ENCODE measurements at places on chromosomes 2 and 18.

- DNase-seq, result peak; percentile 6
These were observed 466.0 kb downstream of the NYAP2 start for GRCh38 chr2:225865468-225865867.

- DNase-seq, result no peak
These were observed 99.4 kb downstream of the TMEM17 start for GRCh38 chr2:62406573-62407043.

DNA sequence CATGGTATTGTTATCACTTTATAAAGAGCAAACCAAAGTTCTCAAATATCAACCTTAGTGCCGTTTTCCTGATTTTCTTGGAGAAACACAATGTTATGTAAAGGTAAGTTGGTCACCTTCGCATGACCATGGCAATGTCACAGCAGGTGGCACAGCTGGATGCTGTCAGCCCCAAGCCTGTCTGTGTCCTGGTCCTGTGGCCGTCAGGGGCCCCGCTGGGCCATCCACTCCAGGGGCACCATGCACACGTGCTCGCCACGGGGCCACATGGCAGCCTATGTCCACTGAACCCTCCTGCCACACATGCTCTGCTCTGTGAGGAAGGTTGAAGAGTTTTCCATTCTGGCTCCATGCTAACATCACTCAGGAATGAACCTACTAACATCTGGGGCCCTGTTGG is 85.9 kb downstream of the EIPR1 start:
- DNase-seq, result no peak

DNA sequence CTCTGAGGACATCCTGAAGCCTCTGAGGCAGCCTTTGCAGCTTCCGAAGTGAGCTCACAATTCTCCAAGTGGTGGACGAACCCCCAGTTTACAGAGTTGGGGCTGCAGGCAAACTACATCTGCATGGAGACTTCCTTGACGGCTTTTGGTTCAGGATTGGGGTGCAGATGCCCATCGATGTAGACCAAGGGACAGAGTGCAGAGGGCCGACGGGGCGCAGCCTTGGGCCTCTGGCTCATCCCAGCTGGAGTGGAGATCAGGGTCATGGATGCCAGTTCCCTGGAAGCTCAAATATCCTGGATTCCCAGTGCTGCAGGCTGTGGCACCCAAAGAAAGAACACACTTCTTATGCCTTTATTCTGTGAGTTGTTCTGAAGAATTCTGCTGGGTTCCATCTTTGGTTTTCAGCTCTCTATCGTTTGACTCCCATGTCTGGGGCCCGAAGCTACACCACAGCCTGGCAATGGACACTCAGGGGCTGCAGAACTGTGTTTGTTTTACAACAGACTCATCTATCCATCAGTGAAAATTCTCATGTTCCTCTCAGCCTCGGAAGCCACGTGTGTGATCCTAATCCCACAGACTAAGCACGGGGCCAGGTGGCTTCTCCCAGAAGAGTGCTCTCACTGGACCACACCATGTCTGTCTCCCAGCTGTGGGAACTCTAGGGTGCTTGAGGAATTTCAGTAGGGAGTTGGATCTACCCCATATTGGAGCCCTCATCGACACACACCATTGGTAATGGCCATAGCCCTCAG is 414.1 kb upstream of the MYT1L start:
- DNase-seq, result no peak

DNA sequence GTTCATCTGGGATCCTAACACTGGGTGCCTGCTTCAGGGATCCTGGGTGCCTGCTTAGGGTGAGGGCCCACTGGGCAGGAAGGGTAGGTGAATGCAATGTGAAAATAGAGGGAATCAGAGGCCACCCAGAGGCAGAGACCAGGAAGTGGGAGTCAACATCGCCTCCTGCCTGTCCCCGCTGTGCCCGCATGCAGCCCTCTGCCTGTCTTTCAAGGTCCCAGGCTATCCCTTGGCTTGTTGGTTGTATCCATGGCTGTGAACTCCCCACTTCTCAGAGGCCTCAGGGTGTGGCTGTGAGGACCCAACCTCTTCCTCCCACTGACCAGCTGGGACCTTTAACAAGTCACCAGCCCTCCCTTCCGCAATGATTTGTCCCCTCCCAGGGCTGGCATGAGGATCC is 26.5 kb downstream of the PSD4 start:
- DNase-seq, result no peak

DNA sequence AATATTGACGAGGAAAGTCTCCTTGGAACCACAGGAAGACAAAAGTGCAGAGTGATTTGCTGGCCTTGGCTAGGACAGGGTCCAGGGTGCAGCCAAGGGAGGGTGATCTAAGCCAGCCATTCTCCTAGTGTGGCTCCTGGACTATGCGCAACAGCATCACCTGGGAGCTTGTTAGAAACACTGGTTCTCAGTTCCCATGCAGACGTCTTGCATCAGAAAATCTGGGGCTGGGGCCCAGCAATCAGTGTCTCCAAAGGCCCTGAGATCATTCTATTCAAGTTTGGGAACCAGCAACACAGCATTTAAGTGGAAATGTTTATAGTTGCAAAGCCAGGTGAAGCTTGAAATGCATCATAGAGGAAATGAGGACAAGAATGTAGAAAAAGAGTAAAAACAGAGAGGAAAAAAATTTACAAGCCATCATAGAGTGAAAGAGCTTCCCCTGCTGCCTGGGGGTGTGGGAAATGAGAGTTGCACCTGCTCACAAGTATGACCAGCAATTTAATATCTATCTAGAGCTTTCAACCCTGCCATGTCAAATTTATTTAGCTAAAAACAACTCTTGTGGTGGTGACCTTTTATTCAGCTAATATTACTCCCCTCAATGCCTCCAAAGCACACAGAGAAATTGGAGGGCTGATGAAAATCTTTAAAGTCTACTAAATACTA is 54.4 kb upstream of the SEC11C start:
- no peak for DNase-seq

DNA sequence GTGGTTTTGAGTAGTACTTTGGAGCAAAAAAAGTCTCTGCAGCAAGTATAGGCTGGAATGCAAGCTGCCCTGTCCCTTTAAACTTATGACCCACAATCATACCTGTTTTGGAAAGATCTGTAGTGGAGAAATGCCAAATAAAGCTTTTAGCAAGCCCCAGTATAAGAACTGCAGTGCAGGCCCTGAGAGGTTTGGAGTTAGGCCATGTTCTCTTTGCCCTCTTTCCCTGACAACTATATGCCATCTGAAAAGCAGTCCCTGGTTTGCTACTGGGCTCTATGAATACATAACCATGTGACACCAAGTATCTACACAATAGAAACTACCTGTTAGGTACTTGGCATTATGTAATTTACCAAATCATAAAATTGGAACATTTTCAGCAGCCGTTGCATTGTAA is 267.4 kb upstream of the HNMT start:
- DNase-seq, result no peak

DNA sequence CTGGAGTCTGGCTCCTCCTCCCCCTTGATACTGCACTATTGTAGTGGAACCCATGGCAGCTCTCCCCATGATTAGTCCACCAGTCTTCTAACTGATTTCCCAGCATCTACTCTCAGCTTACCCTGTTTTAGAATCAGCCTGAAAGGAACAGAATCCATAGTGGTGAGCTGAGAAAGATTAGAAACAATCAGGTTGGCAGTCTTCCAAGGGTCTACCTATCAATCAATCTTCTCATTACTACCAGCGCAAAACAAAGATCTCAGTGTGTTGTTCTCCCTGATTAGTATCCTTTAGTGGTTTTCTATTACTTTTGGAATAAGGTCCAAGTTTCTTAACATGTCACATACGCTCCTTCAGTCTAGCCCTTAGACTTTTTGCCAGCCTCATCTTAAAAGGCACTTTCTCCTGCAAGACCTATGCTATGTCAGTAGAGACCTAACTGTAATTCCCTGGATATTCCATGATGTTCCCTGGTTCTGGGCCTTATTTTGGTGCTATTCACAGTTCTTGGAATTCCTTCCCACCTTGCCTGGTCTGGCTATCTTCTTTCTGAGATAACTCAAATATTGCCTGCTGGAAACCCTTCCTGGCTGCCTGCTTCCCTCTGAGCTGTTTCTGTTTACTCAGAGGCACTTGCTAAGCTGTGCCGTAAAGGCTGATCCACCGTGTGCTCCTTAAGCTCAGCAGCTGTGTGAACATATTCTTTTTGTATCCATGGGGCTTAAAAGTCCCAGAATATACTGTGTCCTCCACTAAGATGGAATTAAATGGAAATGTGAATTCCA is 32.6 kb downstream of the LAMA3 start:
- DNase-seq, result peak; percentile 7

GRCh38 chr2:183222751-183223150 is 98.5 kb downstream of the NUP35 start:
- DNase-seq, result peak; percentile 31

- DNase-seq, result no peak
These were observed 64.6 kb downstream of the NEB start for GRCh38 chr2:151669585-151670081.

- DNase-seq, result no peak
These were observed 124.1 kb downstream of the RBM43 start for GRCh38 chr2:151137526-151137925.

DNA sequence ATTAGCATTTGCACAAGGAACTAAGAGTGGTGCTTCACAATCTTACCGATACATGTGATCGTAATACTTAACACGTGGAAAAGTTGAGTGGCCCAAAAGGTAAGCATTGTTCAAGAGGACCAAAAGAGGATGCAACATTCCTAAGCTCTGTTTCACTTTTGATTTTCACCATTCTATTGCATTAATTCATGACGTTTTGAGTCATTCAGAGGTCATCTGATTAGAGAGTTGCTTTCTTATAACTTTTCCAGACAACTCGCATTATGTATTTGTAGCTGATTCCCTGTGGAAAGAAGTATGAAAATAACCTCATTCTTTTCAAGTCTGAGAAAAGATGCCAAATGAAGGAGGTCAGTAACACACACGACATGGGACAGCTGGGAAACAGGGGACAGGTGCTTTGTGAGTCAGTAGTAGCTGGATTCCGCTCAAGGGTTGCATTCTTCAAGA is 344.4 kb downstream of the RND3 start:
- DNase-seq, result peak; percentile 58

Data from astrocyte of the spinal cord (primary cell).